ENCODE measurements at places on chromosomes 5 and 9.

GRCh38 chr5:176851871-176852658 lies 41.7 kb downstream of the UNC5A start:
- DNase-seq = no peak

GRCh38 chr5:176620333-176620981 lies 9.9 kb downstream of the SNCB start:
- DNase-seq = no peak

GRCh38 chr5:143025376-143025775 lies 255.2 kb downstream of the ARHGAP26 start:
- DNase-seq = no peak

DNA sequence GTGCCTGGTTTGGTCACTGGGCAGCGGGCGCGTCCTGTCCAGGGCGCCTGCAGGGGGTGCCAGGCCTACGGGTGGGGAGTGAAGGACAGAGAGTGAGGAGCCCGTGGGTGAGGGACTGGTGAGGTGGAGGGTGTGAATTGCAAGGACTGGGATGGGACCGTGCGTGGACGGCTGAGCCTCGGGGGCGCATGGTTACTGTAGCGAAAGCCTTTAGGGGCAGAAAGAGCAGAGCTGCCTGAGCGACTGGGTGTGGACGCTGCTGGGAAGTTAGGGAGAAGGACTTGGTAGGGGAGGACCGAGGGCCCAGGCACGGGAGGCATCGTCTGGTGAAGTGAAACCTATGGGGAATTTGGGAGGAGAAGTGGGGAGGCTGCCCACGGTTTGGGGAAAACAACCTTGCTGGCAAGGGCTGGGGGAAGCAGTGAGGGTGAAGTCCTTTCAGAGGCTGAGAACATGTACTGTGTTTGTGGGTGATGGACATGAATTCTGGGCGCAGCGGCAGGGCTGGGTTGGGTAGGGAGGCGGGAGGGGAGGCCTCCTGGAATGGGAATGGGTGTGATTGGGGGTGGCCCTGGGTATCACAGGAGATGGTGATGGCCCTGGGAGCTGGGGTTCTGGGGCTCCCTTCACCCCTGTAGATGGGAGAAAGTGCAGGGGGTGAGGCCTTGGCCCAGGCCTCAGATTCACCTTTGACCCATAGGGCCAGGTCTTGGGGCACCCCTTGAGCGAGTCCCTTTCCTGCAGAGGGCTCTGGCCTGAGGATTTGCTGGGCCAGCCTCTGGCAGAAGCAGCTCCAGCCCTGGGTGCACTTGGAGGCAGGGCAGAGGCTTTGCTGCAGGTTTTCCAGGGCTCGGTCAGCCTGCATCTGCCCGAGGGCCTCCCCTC lies 1.7 kb upstream of the TOR4A start:
- DNase-seq = no peak

- DNase-seq = no peak
These were observed 192.9 kb downstream of the PIK3R1 start for GRCh38 chr5:68408345-68408871.
